ENCODE measurements at places on chromosomes 12 and 14. TPM values are rescaled to one million over a fixed set of nuclear protein-coding genes. Genes with fewer than 3 reads are reported as not detected.

The SMOC1 gene
- total RNA-seq, result not detected

The KANSL2 gene
- total RNA-seq, result 47.9 TPM

The KITLG gene
- 9.9 TPM for total RNA-seq

The TAS2R50 gene
- total RNA-seq, result 1.3 TPM

The OASL gene
- total RNA-seq, result 0.23 TPM

All from smooth muscle cell of the coronary artery (primary cell).